ENCODE measurements at places on chromosomes 6 and 20.
A peak's percentile ranks its signal among the peaks of the same experiment; 100 is the strongest.

DNA sequence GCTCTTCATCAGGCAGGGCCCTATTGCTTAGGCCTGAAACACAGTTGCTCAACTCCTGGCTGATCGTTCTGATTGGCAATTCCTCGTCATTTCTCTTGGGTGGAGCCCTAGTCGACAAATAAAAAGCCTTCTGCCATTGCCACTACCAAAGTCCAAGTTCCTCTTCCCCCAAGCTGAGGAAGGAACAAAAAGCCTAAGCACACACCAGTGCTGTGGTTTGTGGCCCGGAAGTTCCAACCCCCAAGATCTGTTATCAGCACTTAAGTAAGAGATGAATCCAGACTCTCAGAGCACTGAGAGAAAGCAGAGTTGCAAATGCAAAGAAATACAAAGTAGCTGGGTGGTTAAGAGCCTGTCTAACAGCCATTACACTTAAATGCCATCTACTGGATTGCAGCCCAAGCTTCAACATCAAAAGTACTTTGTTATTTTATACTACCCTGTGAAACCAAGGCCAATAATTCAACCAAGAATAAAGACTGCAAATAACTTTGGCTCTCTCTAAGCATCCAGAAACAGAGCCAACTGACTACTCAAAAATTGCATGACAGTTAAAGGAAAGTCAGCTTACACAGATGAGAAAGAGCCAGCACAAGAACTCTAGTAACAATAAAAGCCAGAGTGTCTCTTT, 1024.0 kb downstream of the GRIK2 start:
- H3K4me3 ChIP-seq, result no peak overlapping the region
- no peak for DNase-seq
- no peaks in the 10 kb centered on the region for H3K36me3 ChIP-seq
- H3K4me1 ChIP-seq, result no peaks in the 10 kb centered on the region

- H3K27ac ChIP-seq, result no peak overlapping the region
- no peaks in the 10 kb centered on the region for H3K27me3 ChIP-seq
- peaks cover 6% of the 10 kb centered on the region for H3K36me3 ChIP-seq
- no peak for DNase-seq
- H3K4me3 ChIP-seq, result no peak overlapping the region
Observed at GRCh38 chr20:34891166-34892062, 15.0 kb downstream of the ACSS2 start.

DNA sequence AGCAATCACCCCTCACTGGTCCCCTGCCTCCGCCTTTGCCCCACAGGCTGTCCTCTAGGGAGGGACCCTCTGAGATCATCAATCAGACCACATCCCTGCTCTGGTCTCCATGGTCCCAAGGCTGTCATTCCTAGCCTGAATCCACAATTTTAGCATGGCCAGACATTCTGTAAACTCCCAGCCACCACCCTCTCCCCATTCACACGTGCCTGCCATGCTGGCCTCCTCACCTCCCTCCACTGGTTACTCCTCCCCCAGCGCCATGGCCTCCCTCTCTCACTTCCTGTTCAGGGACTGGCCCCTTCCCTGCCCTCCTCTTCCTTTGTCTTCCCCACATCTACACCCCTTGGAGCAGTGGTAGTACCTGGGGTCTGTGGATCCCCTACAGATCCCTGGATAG, 150.7 kb upstream of the MLN start:
- H3K27ac ChIP-seq, result no peak overlapping the region
- H3K27me3 ChIP-seq, result peaks cover 28% of the 10 kb centered on the region
- H3K4me1 ChIP-seq, result peaks cover 35% of the 10 kb centered on the region

GRCh38 chr20:56273491-56273890, 25.0 kb downstream of the MC3R start:
- no peak for DNase-seq
- no peaks in the 10 kb centered on the region for H3K4me1 ChIP-seq
- no peak overlapping the region for H3K27ac ChIP-seq
- no peak overlapping the region for H3K4me3 ChIP-seq
- no peaks in the 10 kb centered on the region for H3K27me3 ChIP-seq

GRCh38 chr6:152356016-152356415, 281.1 kb downstream of the SYNE1 start:
- H3K36me3 ChIP-seq, result no peaks in the 10 kb centered on the region
- no peak for DNase-seq
- peaks cover 3% of the 10 kb centered on the region for H3K27me3 ChIP-seq
- no peak overlapping the region for H3K4me3 ChIP-seq
- no peak overlapping the region for H3K27ac ChIP-seq

GRCh38 chr20:60304026-60304590, 345.9 kb downstream of the CDH26 start:
- H3K36me3 ChIP-seq, result no peaks in the 10 kb centered on the region
- H3K27ac ChIP-seq, result no peak overlapping the region
- peaks cover 5% of the 10 kb centered on the region for H3K27me3 ChIP-seq
- DNase-seq, result no peak
- no peaks in the 10 kb centered on the region for H3K4me1 ChIP-seq
- H3K4me3 ChIP-seq, result no peak overlapping the region

- H3K4me3 ChIP-seq, result no peak overlapping the region
- H3K27me3 ChIP-seq, result peaks cover 4% of the 10 kb centered on the region
- H3K4me1 ChIP-seq, result peaks cover 30% of the 10 kb centered on the region
- H3K36me3 ChIP-seq, result no peaks in the 10 kb centered on the region
- no peak overlapping the region for H3K27ac ChIP-seq
Observed at GRCh38 chr20:23700931-23701330, 12.1 kb upstream of the CST4 start.

GRCh38 chr6:101845172-101845571, 451.7 kb downstream of the GRIK2 start:
- H3K4me1 ChIP-seq, result no peaks in the 10 kb centered on the region
- no peak for DNase-seq
- no peaks in the 10 kb centered on the region for H3K27me3 ChIP-seq
- H3K4me3 ChIP-seq, result no peak overlapping the region

DNA sequence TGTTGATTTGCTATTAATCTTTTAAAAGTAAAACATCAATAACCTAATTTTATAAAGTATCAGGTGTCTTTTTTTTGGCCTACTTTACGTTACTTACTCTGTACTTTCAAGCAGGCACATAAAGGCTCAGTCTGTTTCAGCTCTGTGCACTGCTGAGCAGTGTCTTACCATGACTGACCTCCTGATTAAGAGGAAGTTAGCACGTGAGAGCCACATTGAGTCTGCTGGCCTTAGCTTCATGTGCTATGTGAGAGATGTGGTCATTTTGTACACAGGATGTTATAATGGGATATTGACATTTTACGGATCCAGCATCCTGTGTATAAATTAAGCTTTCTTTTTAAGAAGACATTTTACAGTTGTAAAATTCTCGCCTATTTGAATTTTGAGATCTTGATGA, 31.9 kb downstream of the ARID1B start:
- H3K27ac ChIP-seq, result no peak overlapping the region
- H3K27me3 ChIP-seq, result no peaks in the 10 kb centered on the region
- H3K36me3 ChIP-seq, result peaks cover 28% of the 10 kb centered on the region

GRCh38 chr6:96522465-96523009, 931 bp downstream of the UFL1 start:
- DNase-seq, result no peak
- no peaks in the 10 kb centered on the region for H3K27me3 ChIP-seq
- peaks cover 23% of the 10 kb centered on the region for H3K36me3 ChIP-seq
- H3K4me1 ChIP-seq, result peaks cover 29% of the 10 kb centered on the region
- peak overlapping the region; percentile 100 for H3K27ac ChIP-seq
- peak overlapping the region; percentile 100 for H3K4me3 ChIP-seq

GRCh38 chr20:1381753-1382591, 10.9 kb downstream of the FKBP1A start:
- peaks cover 14% of the 10 kb centered on the region for H3K36me3 ChIP-seq
- no peak overlapping the region for H3K4me3 ChIP-seq
- no peak for DNase-seq
- H3K4me1 ChIP-seq, result peaks cover 87% of the 10 kb centered on the region

GRCh38 chr6:163721922-163722692, 307.6 kb downstream of the QKI start:
- H3K36me3 ChIP-seq, result no peaks in the 10 kb centered on the region
- no peak overlapping the region for H3K27ac ChIP-seq
- H3K4me3 ChIP-seq, result no peak overlapping the region

Data from nephron progenitor cell (in vitro differentiated cells).